ENCODE measurements at places on chromosomes 16 and 17.

DNA sequence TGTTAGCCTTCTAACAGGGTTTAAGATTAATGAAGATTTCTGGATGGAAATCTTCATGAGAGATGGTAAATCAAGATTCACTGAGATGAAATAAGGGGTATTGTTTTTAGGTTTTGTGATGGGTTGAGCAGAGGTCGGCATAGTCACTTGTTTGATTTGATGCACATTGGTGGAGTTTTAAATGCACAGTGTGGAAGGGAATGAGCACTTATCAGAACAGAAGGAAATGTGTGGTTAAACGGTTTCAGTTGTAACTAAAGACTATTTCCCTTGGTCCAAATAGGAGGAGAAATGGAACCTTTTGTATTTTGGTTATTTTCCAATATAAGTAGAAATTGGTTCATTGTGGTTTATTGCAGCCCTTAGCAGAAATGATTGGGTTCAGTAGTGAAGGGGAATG lies 34.1 kb downstream of the CBFB start:
- DNase-seq = no peak

- no peak for DNase-seq
These were observed 62.0 kb upstream of the AMZ2 start for GRCh38 chr17:68185820-68186219.

DNA sequence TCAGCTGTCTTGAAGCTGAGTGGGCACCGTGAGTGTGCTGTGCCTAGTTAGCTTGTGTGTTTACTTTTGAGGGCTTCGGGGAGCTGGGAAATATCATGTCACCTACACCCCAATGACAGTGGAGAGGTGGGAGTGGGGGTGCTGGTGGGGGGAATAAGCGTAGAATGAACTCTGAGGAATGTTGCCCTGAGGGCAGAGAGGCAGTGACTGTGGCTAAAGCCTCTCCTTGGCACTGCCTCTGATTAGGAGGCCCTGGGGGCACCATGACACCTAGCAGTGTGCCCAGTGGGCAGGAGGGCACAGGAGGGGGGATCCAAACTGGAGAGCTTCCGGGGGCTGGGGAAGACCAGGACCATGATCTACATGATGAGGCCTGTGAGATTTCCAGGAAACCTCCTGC lies 24.8 kb downstream of the CACNA1G start:
- DNase-seq = no peak

DNA sequence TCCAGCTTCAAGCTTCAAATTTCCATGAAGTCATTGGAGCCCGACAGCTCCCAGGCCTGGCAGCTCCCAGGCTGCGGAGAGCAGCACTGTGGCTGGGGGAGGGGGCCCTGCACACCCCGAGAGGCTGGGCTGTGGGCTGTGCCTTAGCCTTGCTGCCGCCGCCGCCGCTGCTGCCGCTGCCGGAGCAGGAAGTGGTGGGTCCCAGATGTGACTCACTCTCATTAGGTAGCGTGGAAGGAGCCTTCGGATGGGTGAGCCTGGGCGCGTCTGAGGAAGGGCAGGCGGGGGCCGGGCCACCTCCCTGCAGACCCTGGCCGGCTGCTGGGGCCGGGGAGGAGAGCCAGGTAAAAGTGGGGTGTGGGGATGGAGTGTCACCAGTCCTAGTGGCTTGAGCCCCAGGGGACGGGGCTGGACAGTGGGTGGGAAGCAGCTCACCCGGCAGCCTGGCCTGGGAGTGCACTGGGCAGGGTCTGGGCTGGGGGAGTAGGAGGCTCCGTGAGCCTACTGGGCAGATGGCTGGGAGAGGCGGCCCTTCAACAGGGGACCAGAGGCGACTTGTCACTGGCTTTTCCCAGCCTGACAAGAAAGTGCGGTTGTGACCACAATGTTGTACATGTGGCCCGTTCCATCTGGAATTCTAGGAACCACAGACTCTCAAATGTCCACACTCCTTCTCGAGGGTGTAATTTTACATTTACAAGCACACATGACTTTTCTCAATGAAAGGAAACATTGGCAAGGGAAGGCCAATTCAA lies at the start of gene ADCY7:
TSS of gene ADCY7 (plus strand) at position 215 of the 755 bp plus-strand sequence. CDS start 21,629 bp downstream, outside the sequence.
- peak; percentile 88 for DNase-seq

GRCh38 chr17:74951065-74951464 lies 15.4 kb downstream of the OTOP3 start:
- DNase-seq = no peak

DNA sequence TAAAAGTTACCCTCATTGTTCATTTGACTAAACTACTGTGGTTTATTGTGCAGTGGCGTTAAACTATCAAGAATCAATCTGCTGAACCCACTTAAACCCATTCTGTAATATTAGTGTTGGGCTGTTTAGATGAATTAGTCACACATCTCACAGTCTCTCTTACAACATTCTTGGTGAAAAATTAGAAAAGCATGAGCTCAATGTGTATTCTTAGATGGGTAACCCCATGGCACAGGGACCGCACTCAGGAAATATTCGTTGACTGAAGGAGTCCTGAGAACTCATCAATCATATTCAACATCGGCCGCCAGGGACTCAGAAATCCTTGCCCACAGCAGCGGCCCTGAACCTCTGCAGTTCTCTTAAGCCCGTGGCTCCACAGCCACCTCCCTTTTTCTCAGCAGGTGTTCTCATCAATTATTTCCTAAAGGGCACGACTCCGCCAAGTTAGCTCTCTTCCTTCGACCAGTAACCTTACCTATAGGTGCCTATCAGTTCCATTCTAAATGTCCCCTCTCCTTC lies 155.6 kb downstream of the STX8 start:
- no peak for DNase-seq

DNA sequence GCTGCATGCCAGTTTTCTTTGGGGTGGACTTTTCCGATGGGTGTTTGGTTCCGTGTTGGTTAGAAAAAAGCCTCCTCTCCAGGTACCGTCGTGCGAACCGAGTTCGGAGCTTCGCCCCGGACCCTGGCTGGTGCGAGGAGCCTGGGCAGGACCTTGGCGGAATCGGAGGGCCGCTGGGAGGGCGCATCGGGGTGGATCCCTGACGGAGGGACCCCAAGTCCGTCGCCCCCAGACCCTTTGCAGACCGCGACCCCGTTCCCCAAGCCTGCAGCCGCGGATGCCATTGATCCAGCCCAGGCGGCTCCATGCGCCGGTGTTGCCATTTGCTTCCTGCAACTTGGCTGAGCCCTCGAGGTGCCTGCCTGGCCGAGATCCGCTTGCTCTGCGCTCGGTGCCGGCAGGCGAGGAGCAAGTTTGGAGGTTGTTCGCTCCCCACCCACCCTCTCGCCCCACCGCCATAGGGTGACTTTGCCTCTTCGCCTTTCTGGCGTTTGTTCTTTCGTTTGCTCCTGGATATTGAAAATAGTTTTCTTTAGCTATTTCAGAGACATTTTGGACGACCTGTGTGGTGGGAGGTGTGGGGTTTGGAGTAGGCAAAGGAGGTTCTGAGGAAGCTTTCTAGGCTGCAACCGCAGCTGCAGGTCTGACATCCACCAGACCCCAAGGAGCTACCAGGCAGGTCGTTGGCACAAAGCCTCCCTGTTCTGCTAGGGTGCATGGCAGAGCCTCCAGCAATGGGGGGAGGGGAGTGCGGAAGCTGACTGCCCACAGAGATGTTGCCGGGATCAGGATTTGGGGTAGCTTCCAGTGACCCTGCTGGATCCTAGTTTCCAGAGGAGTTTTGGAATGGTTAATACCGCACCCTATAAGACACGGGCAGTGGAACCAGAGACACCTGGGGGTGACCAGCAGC lies 58.2 kb downstream of the RAP1GAP2 start:
- no peak for DNase-seq

DNA sequence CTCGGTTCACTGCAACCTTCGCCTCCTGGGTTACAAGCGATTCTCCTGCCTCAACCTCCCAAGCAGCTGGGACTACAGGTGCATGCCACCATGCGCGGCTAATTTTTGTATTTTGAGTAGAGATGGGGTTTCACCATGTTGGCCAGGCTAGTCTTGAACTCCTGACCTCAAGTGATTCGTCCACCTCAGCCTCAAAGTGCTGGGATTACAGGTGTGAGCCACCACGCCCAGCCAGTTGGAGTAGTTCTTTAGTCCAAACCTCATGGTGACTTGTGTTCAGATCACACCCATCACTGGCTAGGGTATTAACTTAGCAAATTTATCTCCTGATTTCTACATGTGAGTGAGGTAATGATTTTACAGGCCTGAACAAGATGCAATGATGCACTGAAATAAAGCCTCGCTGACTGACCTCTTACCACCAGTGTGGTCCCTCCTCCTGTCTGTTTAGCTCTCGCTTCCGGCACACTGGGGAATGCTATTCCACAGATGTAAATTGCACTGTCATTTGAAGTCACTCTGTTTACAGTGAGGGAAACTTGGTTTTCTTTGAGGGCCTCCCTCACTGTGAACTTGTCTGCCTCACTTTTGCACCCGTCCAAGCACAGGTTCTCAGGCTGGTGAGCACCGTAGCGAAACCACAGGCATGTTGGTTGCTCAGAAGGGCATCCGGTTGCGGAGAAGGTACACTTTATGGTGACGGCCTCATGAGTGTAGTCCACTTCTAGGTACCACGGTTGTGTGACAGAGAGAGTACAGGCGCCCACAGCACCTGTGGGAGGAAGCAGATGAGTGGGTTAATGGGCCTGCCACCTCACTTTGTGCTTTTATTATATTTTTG lies 5.5 kb downstream of the IGSF6 start:
- DNase-seq = peak; percentile 81

DNA sequence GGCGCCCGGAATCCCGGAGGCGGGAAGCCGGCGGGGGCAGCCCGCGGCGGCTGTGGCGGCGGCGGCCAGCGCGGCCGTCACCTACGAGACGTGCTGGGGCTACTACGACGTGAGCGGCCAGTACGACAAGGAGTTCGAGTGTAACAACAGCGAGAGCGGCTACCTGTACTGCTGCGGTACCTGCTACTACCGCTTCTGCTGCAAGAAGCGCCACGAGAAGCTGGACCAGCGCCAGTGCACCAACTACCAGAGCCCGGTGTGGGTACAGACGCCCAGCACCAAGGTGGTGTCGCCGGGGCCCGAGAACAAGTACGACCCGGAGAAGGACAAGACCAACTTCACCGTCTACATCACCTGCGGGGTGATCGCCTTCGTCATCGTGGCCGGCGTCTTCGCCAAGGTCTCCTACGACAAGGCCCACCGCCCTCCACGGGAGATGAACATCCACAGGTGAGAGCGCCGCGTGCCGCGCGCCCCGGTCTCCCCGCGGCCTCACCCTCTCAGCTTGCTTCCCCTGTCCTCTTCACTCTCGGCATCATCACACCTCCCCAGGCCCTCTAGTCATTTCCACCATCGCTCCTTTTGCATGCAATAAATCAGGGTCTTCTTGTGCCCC lies 706 bp downstream of the SHISA6 start:
- DNase-seq = no peak

DNA sequence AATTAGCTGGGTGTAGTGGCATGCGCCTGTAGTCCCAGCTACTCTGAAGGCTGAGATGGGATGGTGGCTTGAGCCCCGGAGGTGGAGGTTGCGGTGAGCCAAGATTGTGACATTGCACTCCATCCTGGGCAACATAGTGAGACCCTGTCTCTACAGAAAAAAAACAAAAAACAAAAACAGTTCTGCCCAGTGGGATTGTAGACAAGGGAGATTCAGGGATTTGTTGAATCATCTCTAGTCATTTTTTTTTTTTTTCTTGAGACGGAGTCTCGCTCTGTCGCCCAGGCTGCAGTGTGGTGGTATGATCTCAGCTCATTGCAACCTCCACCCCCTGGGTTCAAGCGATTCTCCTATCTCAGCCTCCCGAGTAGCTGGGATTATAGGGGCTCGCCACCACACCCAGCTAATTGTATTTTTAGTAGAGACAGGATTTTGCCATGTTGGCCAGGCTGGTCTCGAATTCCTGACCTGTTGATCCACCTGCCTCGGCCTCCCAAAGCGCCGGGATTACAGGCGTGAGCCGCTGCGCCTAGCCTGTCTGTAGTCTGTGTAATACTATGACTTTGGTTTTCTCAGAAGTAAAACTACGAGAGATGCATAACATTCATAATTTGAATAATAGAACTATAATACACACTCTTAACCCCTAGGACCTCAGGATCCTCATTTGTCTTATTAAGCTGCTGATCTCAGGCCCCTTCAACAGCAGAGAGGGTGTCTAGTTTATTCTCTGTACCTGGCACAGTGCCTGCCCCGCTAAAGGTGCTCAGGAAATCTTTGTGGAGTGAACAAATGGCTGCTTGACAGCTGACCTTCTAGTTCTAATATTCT lies 1.4 kb downstream of the TEN1 start:
- DNase-seq = no peak

DNA sequence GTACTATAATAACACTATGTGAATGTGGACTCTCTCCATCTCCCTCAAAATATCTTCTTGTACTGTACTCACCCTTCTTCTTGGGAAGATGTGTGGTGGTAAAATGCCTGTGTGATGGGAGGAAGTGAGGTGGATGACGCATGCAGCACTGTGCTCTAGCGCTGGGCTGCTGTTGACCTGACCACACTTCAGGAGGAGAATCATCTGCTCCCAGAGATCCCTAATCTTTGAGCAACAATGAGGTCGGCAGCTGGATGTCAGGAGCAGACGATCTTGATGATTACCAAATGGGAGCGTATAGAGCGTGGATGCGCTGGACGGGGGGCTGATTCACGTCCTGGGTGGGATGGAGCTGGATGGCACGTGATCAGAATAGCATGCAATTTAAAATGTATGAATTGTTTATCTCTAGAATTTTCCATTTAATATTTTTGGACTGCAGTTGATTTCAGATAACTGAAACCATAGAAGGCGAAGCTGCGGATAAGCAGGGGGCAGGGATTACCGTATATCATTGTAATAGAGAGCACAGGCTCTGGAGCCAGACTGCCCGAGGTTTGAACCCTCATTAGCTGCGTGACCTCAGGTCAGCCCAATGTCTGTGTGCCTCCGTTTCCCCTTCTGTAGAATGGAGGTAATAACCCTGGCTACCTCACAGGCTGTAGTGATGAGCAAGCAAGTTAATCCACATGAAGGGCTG lies 23.7 kb upstream of the CYLD start:
- no peak for DNase-seq

- DNase-seq = no peak
These were observed 4.4 kb downstream of the TEDC2 start for GRCh38 chr16:2464333-2464732.

DNA sequence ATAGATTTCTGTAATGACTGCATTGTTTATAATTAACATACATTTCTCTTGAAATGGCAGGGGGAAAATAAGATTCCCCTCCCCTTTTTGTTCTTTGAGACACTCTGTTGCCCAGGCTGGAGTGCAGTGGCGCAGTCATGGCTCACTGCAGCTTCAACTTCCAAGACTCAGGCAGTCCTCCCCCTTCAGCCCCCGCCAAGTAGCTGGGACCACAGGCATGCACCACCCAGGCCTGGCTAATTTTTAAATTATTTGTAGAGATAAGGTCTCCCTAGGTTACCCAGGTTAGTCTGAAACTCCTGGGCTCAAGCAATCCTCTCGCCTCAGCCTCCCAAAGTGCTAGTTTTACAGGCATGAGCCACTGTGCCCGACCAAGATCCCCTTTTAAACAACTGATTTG lies 67.7 kb downstream of the KATNIP start:
- no peak for DNase-seq

DNA sequence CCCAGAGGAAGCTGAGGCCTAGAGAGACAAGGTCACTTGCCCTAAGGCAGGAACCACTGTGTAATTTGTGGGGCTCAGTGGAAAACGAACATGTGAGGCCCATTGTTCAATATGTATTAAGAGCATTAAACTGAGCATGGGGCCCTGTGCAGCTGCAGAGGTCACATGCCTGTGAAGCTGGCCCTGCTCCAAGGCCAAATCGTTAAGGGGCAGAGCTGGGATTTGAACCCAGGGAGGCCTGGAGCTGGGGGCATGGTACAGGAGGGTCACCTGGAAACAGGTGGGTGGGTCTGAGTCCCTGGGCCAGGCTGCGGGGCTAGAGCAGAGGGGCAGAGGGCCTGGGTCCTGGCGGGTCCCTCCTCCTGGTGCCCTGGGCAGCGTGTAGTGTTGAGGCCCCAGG lies 19.7 kb downstream of the C16orf74 start:
- DNase-seq = no peak

Data from CD4-positive, alpha-beta T cell treated with Interleukin-6 at 100 ng/mL for 8 hours (primary cell).